ENCODE measurements at places on chromosomes 4 and X.

- no peak for DNase-seq
Observed at GRCh38 chr4:56637791-56638190, 43.3 kb downstream of the HOPX start.

GRCh38 chr4:156971165-156971675, 379 bp downstream of the PDGFC start:
- no peak for DNase-seq

DNA sequence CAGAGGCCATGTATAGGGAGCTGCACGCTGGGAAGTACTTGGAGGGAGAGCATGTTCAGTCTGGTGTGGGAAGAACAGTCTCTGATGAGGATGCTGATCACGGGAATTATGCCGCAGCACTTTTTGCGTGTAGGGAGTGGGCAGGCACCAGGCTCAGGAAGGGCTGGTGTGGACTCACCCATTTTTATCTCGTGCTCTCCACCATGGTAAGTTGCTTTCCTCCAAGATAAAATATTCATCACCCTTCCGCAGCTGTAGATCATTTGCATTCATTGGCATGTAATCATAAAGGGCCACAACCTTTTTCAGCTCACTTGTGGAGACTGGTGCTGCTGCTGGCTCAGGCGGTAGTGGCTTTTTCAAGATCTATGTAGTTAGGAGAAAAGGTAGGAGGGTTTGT, 11.8 kb upstream of the TIMM8A start:
- DNase-seq = no peak

DNA sequence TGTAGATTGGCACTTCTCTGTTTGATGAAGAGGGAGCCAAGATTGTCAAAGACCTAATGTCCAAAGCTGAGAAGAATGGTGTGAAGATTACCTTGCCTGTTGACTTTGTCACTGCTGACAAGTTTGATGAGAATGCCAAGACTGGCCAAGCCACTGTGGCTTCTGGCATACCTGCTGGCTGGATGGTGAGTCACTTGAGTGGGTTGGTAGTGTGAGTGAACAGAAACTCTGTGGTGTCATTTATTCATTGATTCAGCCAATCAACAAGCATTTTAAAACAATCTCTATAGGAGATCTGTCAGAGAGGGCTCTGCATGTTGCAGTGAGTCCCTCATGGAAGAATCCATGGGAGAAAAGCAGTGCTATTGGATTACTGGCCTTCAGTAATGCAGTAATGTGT, 16.3 kb downstream of the TAF9B start:
- DNase-seq = no peak

DNA sequence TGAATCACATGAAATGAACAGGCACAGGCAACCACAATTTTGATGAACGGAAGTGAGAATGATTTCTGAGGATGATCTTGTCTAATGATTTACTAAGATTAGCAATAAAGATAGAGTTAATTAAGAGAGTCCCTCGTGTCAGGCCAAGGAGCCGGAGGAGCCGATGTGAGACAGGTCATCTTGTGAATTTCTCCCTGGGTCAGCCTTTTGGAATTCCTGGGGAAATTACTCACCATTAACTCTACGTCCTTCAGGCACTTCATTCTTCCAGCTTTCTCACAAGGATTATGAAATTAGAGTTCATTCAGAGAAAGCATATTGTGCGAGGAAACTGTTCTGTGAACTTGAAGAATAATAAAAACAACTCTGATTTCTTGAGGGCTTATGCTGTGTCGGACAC, 86.7 kb downstream of the PSAPL1 start:
- no peak for DNase-seq

DNA sequence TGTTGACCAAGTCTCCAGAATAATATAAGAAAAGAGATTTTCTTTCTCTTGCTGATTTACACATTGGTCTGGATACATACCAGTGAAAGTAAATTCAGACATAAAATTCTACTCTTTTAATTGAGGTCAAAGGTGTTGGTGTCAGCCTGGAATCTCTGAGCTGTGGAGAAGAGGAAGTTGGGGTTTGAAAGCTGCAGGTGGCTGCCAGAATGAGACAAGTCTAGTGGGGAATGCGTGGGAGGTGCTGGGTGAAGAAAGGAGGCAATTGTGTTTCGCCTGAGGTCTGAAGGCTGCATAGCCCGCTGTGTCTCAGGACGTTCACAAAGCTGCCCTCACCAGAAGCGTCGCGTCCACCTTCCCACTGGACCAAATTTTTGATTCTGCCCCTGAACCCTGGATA, 31.2 kb downstream of the PHEX start:
- DNase-seq = no peak

- no peak for DNase-seq
Observed at GRCh38 chr4:7400671-7401298, 33.9 kb downstream of the PSAPL1 start.

DNA sequence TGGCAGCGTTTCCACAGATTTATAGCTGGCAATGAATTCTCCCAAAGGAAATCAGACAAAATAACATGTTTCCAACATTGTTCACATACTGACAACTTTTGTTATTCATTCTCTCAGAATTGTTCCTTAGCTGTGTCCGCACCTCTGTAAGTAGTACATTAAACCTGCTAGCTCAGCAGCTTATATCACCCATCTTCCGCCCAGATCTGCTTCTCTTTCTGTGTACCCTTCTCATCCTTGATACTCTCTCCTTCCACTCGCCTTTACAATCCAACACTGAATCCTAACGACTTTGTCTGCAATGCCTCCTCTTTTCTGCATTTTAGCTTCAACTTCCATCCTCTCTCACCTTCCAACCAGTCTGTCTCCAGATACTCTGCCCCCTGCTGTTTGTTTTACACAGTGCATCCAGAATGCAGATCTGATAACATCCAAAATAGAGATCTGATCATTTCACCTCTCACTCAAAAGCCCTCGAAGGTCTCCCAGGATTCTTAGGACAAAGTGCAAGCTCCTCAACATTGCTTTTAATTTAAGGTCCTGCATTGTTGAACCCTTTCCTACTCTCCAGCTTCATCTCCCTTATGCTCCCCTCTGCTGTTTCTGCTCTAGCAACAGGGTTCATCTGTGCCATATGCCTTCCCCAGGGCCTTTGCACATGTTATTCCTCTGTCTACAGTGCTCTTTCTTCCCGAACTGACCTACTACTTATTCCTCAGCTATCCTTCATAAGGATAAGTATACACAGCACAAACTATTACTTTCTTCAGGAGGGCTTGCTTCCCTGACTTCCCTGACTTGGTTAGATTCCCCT, 67.3 kb upstream of the VBP1 start:
- no peak for DNase-seq

- DNase-seq = no peak
Observed at GRCh38 chr4:151259752-151260151, 17.2 kb upstream of the PRSS48 start.

DNA sequence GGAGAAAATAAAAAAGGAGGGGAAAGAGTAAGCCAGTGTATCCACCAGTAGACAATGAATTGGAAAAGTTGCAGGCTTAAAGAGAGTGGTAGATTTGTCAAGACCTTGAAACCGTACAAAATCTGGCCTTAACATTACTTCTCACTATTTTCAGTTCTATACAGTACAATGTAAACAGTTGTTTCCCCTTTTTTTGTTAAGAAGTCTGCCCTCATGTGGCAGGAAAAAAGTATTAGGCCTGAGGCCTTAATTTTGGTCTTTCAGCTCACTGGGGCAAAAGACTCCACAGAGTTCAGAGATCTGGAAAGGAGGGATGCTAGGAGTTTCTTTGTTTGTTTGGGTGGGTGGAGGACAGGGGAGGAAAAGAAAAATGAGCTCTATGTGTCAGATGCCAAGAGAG, 92.8 kb upstream of the CCDC160 start:
- DNase-seq = no peak

DNA sequence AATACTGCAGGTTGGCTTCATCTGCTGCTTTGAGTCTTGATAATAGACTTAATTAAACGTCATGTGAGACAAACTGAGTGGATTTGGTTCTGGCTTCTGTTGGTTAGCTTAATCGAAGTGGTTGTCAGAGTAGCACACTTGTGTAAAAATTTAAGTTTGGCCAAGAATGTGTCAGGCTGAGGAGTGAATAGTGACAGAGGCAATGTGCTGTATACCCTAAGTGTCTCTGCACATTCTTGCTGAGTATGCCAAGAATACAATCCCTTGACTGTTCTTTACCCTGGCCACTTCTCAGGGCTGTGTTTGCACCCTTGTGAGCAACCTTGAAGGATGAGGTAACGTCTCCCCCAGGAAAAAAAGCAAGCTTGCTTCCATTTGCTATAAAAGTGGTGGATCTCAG, 14.9 kb downstream of the RPS3A start:
- DNase-seq = no peak

GRCh38 chrX:134669378-134670098, 11.3 kb upstream of the PLAC1 start:
- DNase-seq = no peak

- DNase-seq = no peak
Observed at GRCh38 chr4:180814875-180815417, 1428.3 kb upstream of the TENM3 start.

DNA sequence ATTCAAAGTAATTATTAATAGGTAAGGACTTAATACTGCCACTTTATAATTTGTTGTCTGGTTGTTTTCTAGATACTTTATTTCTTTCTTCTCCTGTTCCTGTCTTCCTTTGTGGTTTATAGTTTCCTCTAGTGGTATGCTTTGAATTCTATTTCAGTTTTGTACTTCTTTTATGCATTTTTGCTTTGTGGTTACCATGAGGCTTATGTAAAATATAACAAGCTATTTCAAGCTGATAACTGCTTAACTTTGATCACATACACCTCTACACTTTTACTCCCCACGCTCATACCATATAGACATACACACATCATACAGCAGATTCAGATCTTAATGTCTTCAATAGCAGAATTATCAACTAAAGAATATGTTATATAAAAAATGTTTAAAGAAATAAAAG, 192.3 kb downstream of the SCFD2 start:
- DNase-seq = no peak

GRCh38 chr4:162804351-162804924, 362.3 kb downstream of the NAF1 start:
- DNase-seq = no peak

DNA sequence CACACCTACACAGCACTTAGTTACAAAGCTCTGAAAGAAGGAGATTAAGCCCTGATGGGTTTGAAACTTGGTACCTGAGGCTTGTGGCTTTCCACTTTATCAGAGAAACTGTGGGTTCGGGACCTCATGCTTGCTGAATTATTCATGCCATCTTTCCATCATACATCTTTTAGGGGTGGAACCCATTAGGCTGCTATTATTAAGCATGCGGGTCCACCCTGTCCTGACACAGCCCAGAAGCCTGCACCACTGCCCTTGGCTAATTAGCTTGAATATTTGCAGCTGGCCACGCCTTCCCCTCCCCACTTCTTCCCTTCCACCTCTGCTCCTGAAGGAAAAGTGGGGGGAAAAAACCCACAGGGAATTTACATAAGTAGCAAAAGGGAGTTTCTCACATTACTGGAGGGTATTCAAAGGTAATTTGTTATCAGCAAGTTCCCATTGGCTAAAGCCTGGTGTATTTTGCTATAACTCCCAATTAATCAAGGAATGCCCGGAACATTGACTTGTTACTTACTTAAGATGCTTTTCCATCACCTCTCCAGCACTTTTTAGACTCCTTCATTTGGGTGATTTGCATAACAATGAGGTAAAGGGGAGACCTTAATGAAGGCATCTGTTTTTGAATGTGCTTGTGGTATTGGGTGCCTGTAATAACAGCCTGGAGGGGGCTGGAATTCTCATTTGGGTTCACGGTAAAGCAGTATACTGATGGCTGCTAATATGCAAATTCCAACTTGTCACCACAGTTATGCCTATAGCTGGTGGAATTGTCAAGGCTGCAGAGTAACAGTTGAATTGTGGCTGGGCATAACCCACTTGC, 231.7 kb upstream of the GATB start:
- DNase-seq = no peak

GRCh38 chrX:16771483-16772398, 14.5 kb upstream of the TXLNG start:
- no peak for DNase-seq

DNA sequence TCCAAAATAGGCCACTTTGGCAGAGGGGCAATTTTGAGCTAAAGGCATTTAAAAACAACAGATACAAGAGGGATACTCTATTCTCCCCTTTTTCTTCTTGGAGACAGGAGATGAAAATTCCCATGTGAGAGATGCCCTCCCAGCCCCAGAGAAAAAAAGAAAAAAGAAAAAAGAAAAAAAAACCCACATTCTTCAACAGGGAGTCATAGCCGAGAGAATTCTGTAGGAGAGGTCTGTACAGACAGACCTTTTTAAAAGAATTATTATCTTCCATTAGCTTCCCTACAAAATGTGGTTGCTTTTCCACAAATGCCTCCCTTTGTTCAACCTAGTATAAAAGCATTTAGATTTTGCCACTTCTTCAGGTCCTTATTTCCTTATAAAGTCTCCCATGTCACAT, 89.9 kb downstream of the SPCS3 start:
- DNase-seq = no peak

- no peak for DNase-seq
Observed at GRCh38 chr4:83297548-83298260, 13.1 kb upstream of the COQ2 start.

- DNase-seq = no peak
Observed at GRCh38 chr4:57424232-57424897, 314.2 kb upstream of the IGFBP7 start.

DNA sequence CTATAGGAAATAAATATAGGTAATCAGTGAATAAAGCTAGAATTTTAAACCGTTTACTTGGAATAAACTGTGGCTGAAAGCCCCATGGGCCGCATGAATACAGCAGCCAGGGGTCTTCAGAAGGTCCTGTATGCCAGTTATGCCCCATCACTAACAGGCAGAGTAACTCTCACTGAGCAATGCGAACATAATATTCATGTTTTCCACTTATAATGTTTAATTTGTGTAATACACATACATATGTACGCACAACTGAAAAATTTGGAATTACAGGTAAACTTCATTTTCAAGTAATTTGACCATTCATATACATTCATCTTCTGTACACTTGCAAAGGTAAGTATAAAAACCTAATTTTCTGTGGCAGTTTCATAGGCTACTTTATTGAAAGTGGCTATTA, 526.2 kb upstream of the ATOH1 start:
- no peak for DNase-seq

DNA sequence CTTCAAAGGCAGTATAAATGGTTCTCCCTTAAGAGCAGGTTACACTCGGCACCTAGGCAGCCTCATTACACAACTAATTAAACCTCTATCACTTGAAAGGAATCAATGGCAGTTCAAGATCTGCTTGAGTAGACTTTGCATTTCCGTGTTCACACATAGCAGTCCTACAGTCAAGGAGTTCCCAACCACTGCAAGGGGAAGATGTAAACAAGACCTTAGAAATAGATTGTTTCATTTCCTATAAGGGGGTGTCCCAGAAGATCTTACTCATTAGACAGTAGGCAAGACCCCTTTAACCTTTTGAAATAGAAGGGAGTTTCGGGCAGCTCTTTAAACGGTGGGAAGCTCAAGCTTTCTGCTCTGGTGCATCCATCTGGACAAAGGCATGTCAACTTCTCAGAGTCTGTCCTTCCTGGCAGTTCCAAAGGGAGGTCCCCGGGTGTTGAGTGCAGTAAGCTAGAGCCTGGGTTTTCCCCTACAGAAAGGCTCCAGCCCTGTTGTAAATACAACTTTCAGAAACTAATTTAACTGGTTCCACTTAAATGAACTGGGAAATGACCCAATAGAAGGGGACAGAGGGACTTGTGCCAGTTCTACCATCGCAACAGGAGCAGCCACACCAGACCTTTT, 150.8 kb downstream of the RBMX2 start:
- no peak for DNase-seq

- DNase-seq = no peak
Observed at GRCh38 chrX:38006291-38006690, at the start of gene SYTL5. Gene SYTL5 (plus strand): TSS chrX:38006553. CDS start chrX:38033890, 27,337 bp downstream.

Measured in activated gamma-delta T cell (primary cell).